Activated T-helper 9 cell treated with anti-CD3 and anti-CD28 coated beads, Interleukin-2, amount 50 U/mL, for 16 hours (primary cell): ENCODE measurements at places on chromosomes 3 and 15.

GRCh38 chr3:58010562-58010961, 2.3 kb downstream of the FLNB start:
- DNase-seq = no peak

DNA sequence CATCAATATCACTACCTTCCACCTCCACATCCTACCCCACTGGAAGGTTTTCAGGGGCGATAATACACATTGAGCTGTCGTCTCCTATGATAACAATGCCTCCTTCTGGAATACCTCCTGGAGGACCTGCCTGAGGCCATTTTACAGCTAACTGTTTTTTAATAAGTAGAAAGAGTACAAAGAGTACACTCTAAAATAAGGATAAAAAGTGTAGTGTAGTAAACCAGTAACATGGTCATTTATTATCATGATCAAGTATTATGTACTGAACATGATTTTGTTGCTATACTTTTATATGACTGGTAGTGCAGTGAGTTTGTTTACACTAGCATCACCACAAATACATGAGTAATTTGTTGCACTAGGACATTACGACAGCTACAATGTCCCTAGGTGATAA, 46.6 kb upstream of the SSR3 start:
- DNase-seq = no peak

DNA sequence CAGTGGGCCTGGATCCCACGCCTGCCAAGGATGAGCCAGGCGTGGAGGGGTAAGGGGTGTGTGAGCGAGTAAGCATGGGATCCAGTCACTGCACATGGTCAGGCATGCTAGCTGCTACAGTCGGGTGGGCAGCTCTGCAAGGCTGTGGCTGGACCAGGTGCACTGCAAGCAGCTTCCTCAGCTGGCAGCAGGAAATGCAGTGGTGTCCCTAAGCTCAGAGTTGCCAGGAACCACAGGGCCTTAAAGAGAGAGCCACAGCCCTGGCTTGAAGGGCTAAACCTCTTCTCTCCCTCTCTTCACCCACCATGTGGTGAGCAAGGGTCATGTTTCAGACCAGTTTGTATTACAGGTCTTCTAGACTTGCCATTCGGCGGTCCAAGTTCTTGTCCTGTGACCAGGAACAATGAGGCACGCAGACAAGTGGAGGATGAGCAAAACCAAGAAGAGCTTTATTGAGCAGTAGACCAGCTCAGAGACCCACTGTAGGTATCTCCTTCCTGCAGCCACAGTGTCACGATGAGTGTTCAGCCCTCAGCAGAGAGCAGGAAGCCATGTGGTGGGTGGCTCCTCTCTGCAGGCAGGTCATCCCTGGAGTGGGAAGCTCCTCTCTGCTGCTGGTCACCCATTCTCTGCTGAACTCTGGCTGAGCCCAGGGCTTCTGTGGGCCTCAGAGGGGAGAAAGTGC, 511.9 kb downstream of the PYDC2 start:
- no peak for DNase-seq

DNA sequence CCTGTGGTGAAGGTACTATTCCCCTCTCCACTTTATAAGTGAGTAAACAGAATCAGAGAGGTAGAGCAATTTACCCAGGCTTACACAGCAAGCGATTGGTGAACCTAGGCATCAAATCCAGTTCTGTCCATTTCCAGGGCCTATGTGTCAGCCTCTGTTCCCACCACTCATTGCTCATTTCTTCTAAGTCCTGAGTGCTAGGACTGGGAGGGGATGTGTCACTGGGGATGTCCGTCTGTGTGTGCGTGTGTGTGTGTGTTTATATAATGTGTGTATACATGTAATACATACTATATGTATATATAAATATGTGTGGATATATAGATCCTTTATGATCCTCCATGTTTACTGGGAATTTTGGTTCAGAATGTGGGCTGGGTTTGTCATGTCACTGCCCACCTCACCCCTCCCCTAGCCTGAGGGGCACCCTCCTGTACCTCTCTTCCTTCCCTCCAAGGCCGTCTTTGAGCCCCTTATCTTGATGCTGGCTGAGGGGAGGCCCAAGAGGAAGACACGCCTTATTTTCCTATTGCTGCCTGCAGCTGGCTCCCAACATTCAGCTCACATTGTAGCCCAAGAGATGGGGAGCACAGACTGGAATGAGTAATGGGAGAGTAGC, 2.1 kb downstream of the TMEM43 start:
- no peak for DNase-seq

DNA sequence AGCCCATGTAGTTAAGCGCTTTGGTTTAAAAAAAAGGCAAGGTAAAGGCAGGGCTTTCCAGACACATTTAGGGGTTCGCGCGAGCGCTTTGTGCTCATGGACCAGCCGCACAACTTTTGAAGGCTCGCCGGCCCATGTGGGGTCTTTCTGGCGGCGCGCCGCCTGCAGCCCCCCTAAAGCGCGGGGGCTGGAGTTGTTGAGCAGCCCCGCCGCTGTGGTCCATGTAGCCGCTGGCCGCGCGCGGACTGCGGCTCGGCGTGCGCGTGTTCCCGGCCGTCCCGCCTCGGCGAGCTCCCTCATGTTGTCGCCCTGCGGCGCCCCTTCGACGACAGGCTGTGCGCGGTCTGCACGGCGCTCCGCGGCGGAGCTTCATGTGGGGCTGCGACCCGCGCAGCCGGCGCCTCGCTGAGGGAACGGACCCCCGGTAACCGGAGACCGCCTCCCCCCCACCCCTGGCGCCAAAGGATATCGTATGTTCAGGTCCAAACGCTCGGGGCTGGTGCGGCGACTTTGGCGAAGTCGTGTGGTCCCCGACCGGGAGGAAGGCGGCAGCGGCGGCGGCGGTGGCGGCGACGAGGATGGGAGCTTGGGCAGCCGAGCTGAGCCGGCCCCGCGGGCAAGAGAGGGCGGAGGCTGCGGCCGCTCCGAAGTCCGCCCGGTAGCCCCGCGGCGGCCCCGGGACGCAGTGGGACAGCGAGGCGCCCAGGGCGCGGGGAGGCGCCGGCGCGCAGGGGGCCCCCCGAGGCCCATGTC, 927 bp downstream of the SMAD6 start:
- no peak for DNase-seq

- DNase-seq = no peak
Measured at GRCh38 chr3:152539191-152539764, 270.5 kb downstream of the MBNL1 start.

DNA sequence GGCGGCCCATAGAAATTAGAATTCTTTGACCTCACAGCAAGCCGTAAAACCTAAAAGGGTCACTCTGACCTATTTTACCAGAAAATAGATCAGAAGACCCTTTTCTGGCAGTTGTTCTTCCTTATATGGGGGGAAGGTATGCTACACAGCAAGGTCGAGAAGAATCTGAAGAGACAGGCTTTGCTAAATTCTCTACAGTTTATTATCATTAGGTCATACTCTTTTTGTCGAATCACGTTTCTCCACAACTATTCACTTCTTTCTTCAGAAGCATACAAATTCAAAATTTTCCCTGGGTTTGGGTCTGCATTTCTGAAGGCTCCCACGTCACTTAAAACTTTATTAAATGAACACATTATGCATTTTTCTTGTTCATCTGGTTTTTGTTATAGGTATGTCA, 229.5 kb upstream of the GRM7 start:
- no peak for DNase-seq

- no peak for DNase-seq
Measured at GRCh38 chr3:157816896-157817295, 289.3 kb downstream of the SHOX2 start.

GRCh38 chr3:154214306-154214705, 93.1 kb downstream of the ARHGEF26 start:
- DNase-seq = no peak

DNA sequence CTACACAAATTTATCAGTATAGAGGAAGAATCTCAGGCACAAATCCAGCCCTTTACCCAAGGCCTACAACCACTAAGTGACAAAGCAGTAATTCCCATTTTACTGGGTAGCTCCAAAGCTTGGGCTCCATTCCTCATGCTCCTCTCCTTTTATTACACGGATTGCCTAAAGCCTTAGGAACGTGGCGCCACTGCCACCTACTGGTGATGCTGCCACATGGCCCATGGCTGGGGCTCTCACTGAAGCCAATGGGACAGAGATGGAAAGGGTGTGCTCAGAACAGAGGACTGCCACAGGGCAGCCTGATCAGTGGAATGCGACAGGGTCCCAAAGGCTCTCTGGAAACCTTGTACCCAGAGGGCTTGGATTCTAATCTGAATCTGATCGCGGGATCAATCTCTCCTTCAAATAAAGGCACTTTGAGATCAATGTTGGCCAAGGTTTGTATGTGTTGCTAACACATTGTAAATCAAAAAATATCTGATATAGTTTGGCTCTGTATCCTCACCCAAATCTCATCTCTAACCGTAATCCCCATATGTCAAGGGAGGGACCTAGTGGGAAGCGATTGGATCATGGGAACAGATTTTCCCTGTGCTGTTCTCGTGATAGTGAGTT, 33.5 kb upstream of the LYZL4 start:
- peak; percentile 57 for DNase-seq

DNA sequence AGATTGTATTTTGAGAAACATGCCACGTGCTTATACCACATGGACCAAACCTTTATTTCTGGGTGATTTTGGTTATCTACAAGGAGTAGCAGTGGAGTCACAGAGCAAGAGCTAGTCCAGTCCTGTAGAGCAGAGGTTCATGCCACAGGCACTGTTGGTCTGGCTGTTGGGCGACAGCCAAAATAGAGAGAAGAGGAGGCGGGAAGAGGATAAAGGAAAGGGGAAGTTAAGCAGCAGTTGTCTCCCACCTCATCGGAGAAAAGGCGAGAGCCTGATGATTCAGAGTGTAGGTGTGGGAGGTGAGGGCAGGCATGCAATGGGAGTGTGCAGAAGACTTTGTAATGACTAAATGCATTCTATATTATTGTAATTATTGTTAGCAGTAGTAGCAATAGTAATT, 237.5 kb upstream of the ROPN1 start:
- DNase-seq = no peak

DNA sequence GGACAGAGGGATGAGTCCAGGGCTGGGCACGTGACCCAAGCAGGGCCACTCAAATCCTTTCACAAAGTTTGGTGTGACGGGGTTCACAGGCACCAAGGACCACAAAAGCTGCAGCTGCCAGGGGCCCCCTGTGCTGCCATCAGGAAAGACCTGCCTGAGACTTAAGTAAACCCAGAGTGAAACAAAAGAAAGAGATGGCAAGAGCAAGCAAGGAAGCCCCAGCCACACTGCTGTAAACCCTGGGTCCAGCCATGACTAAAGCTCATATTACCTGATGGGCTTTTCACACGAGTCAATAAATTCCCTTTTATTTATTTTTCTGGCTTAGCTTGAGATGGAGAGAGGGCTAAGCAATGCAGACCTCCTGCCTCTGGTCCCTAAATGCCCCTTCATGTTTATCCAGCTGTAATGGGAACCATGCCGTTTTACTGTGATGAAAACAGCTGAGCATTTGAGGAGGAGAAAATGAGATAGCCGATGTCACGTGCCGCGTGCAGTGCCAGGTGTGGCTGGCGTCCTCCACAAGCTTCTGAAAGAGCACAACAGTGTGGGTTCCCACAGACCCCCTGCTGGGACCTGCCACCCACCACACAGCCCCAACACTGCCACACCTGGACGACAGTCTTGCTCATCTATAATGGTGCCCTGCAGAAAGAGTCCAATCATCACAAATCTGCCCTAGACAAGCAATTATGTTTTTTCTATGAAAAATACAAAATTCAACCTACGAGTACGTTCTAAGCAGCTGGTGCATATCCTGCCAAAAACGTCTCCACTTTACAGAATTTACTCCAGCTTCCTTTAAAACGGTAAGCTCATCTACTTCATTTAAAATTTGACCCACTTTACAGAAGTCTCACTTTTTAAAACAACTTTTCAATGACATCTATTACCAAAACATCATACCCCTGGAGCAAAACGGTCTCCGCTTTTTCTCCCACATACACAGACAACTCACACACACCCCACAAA, 34.2 kb downstream of the ADAMTS17 start:
- DNase-seq = no peak

- no peak for DNase-seq
Measured at GRCh38 chr3:116951610-116952009, 242.0 kb downstream of the TUSC7 start.

DNA sequence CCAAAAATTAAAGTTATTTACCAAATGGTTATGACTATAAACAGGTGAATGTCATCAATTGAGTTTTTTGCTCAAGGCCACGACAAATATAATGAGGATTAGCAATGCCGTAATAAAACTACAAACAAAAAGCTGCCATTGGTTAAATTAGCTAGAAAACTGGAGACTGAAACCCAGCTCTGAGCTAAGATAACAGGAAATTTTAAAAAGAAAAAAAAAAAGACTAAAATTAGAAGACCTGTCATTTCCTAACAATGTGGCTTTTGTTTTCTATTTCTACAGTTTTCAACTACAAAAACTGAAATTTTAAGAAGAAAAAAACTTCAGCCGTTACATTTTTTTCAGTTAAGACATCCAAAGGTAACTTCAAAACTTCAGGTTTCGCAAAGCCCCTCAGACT, 9.7 kb downstream of the SLC12A6 start:
- DNase-seq = no peak
